ENCODE measurements at places on chromosomes 6 and 20.

DNA sequence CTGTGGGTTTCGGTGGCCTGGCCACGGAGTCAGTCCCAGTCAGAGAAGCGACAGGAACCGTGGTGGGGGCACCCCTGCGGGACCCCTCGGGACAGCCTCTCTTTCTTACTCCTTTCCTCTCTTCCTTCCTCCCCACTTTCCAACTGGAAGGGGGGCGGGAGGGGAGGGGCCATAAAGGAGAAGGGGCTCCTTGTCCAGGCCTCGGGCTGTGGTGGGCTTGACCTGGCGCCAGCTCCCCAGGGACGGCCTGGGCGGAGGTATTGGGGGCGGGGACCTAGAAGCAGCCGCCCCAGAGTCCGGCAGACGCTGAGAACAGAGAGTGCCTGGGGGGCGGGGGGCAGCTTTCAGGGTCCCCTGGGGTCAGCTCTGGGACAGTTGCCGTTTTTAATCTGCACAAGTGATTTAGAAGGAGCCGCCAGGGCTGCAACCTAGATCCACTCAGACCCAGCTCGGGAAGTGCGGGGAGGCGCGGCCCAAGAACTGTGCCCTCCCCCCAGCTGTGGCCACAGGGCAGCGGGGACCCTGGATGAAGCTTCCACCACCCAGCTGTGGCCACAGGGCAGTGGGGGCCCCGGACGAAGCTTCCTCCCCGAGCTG lies 6.4 kb upstream of the ABHD16B start:
- DNase-seq = no peak

DNA sequence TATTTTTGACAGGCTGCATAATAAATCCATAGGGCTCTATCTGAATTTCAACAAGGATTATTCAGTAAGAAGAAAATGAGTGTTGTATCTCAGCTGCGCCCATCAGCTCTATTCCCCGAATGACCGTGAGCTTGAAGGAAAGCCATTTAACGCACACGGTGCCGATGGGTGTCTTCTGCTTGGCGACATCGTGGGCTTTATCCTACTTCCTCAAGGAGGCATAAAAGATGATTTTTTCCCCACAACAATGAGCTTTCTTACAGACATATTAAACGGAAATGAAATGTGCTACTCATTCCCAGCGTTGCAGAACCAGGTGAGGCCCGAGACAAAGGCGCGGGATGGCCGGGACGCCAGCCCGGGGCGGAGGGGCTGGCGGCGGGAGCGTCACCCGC lies 710 bp downstream of the DYNLT1 start:
- no peak for DNase-seq

GRCh38 chr6:1801401-1801800 lies 191.7 kb downstream of the FOXC1 start:
- DNase-seq = no peak

DNA sequence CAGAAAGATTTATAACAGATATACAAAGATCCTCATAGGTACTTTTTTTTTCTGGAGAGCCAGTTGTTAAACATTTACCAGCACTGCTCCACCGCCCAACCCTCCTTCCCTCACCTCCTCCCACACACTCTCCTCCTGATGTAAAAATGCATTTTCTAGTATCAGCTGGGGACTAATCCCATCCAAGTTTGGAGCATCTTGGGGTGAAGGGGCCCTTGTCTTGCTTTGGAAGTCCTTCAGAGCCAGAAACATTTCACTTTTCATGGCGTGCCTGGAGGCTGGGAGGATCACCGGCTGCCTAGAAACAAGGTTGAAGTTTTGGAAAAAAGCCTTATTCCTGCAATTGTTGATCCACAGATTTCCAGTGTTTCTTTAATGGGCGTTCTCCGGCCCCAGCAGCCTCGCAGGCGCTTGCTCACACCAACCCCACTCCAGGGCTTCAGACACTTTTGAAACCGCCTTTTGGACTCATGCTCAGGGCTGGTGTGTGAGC lies 165.1 kb upstream of the AFDN start:
- no peak for DNase-seq

DNA sequence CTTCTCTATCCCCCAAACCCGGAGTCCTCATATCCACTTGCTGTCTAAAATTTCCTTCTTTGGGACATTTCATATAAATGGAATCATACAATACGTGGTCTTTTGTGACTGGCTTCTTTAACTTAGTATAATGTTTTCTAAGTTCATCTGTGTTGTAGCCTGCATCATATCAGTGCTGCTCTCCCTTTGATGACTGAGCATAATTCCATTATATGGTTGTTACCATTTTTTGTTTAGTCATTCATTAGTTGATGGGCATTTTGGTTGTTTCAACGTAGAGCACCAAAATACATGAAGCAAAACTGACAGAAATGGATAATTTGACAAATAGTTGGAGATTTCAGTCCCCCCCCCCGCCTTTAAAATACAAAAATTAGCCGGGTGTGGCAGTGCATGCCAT lies 71.5 kb downstream of the ZFAND3 start:
- DNase-seq = no peak

GRCh38 chr20:50467718-50468356 lies 42.3 kb upstream of the PTPN1 start:
- DNase-seq = no peak

DNA sequence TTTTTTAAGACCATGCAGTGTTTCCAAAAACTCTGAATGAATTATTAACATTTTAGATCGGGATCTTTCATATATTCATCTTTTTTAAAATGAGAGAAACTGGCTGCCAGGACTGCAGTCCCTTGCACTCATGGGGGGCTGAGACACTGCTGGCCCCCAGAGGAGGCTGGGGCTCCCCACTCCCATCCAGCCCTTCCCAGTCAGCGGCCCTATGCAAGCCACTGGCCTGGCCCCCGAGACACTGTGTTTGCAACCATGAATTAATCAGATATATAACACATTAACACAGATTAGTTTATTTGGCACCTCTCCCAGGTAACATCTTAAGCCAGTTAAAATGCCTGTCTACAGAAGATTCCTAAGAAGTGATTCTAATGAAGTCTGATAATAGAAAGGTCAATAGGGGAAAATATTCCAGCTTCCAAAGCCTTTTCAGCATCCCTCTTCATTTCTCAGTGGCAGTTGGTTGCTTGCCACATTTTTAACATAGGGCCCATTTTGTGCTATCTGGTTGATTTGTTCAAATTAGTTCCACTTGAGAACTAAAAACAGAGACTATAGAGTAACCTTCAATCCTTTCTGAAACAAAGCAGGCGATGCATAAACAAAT lies 184.4 kb upstream of the FBXL4 start:
- no peak for DNase-seq

- DNase-seq = no peak
These were observed 67.1 kb downstream of the SYCP2 start for GRCh38 chr20:59866338-59866737.

DNA sequence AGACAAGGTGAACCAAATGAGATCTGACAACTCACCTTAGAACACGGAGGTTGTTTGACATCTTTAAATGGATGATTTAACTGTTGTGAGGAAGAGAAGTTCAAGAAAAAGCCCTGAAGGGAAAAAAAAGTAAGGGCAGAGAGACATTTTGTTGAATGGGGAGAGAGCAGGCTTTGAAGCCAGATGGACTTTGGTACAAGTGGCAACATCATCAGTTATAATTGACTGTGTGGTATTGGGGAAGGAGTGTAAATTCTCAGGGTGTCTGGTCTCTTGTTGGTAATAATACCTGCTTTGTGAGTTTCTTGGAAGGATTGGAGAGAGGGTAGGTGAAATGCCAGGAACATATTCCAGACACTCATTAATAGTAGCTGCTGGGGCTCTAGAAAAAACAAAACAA lies 21.6 kb downstream of the OGFRL1 start:
- no peak for DNase-seq

DNA sequence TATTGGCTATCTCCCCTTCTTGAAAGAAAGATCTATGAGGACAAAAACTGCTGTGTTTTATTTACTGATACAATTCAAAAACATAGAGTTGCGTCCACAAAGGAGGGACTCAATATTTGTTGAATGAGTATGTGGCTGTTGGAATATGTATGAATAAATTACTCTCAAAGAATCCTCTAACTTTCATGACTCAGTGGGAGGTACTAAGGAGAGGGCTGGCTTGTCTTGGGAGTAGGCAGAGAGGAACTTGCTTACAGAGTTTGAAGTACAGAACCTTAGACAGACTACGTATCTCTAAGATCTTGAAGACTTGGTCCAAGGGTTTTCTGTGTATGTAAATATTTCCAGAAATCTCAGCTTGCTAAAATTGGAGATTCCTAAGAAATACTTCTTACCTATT lies 504.0 kb upstream of the PTCHD4 start:
- no peak for DNase-seq

- no peak for DNase-seq
These were observed 495.4 kb upstream of the SOX4 start for GRCh38 chr6:21098134-21098533.

- no peak for DNase-seq
These were observed 155.5 kb upstream of the SLC24A3 start for GRCh38 chr20:19056909-19057308.

- DNase-seq = no peak
These were observed at the start of gene TMEM239 for GRCh38 chr20:2816030-2816582. TMEM239 (plus strand) TSS chr20:2816364; CDS start chr20:2816555, 191 bp downstream.

- DNase-seq = peak; percentile 47
These were observed 131.6 kb upstream of the ESR1 start for GRCh38 chr6:151675746-151676459.

DNA sequence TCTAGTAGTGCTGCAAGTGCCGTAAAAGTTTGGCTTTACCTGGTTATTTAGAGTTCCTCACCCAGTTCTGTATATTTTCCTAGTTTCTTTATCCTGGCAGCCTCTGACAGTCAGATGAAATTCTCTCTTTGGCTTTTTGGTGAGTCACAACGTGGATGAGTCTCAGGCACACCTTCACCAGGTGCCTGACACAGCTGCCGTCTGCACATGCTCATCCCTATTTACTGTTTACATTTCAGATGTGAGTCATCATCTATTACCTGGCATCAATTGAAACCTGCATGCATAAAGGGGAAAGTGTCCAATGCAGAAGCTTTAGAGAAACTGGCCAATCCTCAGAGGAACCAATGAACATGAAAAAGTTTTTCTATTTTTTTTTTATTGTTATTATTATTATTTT lies 33.3 kb upstream of the ADGRF4 start:
- DNase-seq = no peak

DNA sequence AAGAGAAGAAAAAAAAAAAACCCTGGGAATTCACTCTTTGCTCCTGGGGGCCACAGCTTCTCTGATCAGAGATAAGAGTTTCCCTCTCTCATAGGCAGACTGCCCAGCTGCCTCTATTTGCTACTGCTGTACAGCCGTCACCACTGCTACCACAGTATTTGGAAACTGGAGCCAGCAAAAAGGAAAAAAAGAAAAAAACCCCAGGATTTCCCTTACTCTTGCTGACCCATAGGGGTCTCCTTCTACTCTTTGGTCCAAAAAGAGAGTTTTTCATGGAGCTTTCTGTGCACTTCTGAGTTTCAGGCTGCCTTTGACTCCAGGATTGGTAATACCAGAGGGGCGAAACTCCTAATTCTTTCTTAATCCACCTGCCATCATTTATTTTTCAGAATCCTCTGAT lies 89.7 kb downstream of the MDGA1 start:
- DNase-seq = no peak

DNA sequence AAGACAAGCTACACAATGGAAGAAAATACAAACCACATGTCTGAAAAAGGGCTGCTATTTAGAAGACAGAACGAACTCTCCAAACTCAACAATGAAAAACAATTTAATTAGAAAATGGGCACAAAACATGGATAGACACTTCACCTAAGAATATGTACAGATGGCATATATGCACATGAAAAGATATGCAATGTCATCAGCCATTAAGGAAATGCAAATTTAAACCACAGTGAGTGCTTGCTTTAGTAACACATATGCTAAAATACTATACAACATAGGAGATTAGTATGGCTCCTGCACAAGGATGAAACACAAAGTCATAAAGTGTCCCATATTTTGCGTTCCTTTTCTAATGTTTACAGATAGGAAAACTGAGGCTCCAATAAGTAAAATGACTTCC lies 60.4 kb upstream of the FAM83B start:
- no peak for DNase-seq

DNA sequence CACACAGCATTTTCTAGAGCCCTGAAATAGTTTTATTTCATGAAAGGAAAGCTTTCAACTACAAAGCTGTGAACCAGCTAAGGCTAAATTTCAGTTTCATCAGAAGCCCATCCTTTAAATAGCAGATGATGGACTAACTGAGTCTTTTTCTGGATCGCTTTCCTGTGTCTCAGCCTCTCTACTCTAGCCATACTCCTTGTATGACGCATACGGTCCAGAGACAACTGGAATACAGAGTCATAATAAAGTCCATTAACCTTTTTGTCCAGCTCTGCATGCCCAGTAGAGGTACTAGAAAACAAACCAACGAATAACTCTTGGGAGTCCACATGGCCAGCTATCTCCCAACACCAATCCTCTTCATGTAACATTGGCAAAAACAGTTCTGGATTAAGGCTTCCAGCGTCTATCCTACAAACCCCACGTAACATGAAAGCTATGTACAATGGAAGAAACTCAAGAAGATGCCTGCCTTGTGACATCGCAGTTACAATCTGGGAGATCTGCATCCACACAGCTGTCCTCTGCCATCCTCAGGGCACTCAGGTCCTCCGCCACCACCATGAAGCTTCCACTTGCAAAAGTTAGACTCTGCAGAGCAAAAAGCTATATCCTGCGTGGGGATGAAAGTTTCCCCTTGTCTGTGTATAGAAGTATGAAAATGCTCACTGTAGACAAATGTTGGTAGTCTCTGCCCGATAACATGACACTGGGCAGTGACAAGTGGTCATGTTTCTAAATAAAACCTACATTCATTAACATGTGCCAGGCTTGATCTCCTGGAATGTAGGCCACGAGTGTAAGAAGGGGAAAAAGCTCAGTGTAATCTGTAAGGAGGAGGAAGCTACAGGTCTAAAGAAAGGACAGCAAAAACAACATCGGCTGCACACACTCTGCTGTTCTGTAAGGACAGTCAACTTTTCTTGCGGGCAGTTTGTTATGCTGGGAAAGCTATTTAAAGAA lies 360.4 kb downstream of the ESR1 start:
- DNase-seq = no peak

- no peak for DNase-seq
These were observed 12.5 kb downstream of the SESN1 start for GRCh38 chr6:109082188-109082577.

DNA sequence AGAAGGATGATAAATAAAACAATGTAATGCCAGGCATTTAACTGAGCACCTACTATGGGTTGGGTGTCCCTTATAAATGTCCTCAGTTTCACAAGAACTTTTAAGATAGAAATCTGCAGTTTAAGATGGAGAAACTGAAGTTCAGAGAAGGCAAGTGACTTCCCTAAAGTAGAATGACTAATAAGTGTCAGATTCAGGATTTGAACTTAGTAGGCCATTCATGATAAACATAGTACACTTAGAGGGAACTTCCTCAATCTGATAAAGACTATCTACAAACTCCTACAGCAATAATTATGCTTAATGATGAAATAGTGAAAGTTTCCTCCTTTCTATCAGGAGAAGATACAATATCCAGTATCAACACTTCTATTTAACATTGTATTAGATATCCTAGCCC lies 43.9 kb downstream of the NCR2 start:
- no peak for DNase-seq

GRCh38 chr6:122697458-122697857 lies 82.1 kb upstream of the FABP7 start:
- no peak for DNase-seq

GRCh38 chr6:13873288-13874190 lies 51.2 kb upstream of the RNF182 start:
- DNase-seq = peak; percentile 57

- DNase-seq = no peak
These were observed 28.1 kb downstream of the RIOK1 start for GRCh38 chr6:7417684-7418083.

All from neuronal stem cell (in vitro differentiated cells).